ENCODE measurements at places on chromosomes 7 and 10.

- no peak for DNase-seq
Observed at GRCh38 chr7:155593461-155594162, 47.3 kb upstream of the CNPY1 start.

GRCh38 chr10:76558996-76559891 lies 1078.4 kb downstream of the KCNMA1 start:
- no peak for DNase-seq

DNA sequence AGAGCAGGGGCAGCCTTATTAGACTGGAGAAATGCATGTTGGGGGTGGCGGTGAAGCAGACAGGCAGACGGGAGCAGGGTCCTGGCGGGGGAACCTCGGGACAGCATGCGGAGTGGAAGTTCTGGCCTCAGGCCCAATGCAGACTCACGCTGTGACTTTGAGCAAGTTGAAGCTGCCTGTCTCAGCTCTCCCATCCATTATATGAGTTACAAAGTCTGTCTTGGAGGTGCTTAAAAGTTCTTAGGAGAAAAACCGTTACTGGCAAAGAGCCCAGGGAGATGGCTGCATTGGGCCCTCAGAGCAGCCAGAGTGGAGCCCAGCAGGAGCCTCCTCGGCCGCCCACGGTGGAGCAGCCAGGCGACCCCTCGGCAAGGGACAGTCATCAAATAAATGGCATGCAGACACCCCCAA lies 509.5 kb downstream of the PLXNA4 start:
- no peak for DNase-seq

- no peak for DNase-seq
Observed at GRCh38 chr10:25280076-25280475, 105.3 kb downstream of the GPR158 start.

DNA sequence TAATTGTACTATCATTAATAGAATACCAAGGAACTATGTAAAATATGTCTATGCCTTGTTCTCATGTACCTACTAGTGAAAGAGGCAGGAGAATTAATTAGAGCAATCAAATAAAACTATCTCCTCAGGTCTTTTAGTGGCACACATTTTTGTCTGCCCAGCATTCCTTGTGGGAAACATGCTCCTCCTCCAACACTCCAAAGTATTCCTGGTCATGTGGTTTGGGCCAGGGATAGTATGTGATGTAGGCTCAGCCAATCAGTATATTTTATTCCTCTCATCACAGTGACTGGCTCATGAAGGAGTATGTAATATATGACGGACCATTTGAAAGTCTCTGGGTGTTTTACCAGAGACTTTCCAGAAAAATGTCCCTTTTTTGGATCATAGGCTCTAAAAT lies 16.7 kb upstream of the SYPL1 start:
- no peak for DNase-seq

- DNase-seq: no peak
Observed at GRCh38 chr7:636396-636795, 90.1 kb upstream of the DNAAF5 start.

DNA sequence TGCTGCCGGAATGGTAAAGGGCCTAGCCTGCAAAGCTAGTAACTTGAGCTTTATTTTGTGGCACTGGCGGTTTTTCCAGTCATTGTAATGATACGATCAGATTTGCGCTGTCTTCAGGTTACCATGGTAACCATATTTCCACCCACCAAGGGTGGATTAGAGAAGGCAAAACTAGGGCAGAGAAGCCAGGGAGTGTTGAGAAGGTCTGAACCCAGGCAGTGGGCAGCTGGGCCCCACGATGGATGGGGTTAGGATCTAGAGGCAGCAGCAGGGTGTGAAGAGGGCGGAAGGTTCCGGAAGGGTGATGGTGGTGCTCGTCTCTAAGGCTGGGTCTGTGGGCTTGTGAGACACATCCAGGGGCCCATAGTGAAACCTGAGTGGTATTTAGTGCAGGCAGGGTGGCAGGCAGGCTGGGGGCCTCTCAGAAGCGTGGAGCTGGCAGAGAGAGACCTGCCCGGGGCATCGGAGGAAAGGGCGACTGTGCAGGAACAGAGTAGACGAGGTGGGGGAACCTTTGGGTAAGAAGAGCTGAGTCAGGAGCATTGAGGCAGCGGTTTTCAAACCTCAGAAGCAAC lies 87.9 kb upstream of the GTF2I start:
- DNase-seq: no peak

DNA sequence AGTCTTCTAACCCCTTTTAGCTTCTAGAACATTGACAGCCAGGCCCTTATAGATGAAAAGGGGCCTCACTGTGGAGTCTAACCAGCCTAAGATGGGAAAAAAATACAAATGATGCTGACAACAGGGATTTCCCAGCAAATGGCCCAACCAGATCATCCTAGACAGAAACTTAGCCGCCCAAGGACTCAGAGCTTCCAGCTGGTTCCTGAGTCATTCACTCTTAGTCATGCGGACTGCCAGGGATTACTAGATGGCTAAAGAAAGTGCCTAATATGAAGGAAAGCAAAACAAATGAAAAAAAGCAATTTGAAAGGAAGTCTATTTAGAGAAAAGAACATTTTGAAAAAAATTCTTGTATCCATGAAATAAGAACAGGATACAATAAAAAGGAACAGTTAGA lies 23.7 kb downstream of the TSPAN14 start:
- DNase-seq: no peak

GRCh38 chr10:80136134-80136571 lies 3.6 kb downstream of the PLAC9 start:
- no peak for DNase-seq

GRCh38 chr10:23157691-23158369 lies 34.3 kb upstream of the PTF1A start:
- no peak for DNase-seq

- DNase-seq: no peak
Observed at GRCh38 chr7:10507032-10507431, 466.6 kb upstream of the PHF14 start.

DNA sequence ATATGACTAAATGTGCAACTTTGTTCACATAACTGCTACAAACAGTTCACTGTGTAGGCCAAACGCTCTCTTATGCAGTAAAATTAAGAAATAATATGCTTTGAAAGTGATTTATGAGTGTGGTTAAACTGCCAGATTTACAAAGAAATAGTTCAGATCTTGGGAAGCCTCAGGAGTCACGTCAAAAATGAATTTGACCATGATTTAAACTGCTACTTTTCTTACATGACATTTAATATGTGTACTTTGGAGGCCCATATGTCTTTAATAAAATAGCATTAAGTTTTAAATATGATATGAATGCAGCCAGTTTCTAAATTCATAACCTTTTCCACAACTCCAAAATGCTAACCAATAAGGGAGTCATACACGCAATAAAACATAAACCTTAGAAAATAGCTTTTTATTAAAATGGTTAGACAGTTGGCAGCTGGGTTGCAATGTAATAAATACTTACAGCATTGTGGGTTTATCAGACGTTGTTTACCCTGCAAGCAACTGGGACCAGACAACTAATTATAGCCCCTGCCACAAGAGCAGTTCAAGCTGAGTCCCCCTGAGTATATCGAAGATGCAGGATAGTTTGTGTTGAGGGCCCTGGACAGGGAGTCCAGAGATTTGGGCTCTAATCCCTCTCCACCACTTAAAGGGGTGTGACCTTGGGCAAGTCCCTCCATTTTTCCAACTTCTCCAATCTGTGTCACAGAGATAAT lies 640.4 kb downstream of the LRMDA start:
- DNase-seq: no peak

GRCh38 chr10:44143556-44143955 lies 241.3 kb downstream of the CXCL12 start:
- DNase-seq: no peak

DNA sequence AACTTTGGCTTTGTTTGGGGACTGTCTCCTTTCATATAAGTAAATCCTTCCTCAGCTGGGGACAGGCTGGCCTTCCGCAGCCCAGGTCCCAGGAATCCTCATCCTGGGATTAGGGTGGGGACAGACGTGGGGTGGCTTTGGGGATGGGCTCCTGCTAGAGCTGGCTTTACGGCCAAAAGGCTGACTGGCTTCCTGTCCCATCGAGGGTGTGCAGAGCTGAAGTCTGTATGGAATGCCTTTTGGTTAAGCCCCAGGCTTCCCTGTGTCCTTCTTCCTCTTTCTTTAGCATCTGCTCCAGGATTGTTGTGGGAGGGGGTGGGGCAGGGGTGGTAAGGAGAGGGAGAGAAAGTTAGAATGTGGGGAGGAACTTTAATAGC lies 59.4 kb upstream of the AQP1 start:
- DNase-seq: no peak

GRCh38 chr10:93081834-93082233 lies 8.1 kb downstream of the CYP26A1 start:
- no peak for DNase-seq

GRCh38 chr7:47982610-47983009 lies 3.2 kb upstream of the HUS1 start:
- no peak for DNase-seq

DNA sequence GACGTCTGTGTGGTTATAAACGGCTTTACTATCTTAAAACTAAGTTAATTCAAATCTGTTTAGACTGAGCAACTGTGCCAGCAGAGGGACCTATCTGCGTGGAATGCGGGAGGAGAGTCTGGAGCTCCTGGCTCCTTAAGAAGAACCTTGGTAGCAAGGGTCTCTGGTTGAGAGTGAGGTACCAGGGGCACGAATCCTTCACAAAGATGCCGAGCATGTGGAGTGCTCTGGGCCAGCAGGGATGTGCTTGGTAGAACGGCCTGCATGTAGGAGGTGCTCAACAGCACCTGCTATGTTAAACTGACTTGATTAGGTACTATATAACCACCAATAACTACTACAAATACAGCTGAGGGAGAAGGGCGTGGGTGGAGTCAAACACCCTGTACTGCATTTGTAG lies 102.6 kb downstream of the VIPR2 start:
- no peak for DNase-seq

- DNase-seq: no peak
Observed at GRCh38 chr7:95950698-95951097, 178.3 kb downstream of the DYNC1I1 start.

GRCh38 chr7:87507446-87507845 lies 32.0 kb upstream of the ABCB4 start:
- no peak for DNase-seq

- no peak for DNase-seq
Observed at GRCh38 chr10:126250045-126250444, 138.2 kb downstream of the ADAM12 start.
